CD8-positive, alpha-beta T cell (primary cell): ENCODE measurements at places on chromosomes 2 and 18. TPM values are rescaled to one million over a fixed set of nuclear protein-coding genes. Genes with fewer than 3 reads are reported as not detected.

Gene USP40
- total RNA-seq: 13.1 TPM

DNA sequence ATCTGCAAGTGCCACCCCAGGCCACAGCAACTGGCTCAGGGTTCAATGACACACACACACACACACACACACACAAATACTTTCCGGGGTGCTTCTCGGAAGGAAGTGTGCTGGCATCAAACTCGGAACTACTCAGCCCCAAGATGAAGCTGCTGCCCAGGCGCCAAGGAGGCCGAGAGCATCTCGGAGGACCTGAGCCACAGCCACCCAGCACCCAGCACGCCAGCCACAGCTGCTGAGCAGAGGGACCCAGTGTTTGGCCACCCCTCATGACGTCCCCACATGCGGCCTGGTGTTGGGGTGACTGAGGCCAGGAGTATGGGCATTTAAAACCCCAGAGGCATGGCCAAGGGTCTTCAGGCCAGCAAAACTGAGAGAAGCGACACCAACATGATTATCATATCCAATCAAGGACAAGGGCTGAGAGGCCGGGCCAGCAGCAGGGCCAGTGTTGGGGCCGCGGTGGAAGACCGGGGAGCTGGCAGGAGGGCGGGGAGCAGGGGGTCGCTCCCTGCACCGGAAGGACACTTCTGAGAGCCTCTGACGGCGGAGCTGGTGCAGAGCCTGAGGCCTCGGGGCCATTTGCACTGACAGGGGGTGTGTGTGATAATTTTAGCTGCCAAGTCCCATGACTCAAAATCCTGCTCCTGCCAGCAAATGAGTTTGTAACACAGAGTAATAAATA, 61.8 kb downstream of the BIN1 start:
- DNase-seq: no peak

Gene CDH19
- total RNA-seq: not detected

GRCh38 chr2:160139350-160139749, 60.7 kb downstream of the ITGB6 start:
- no peak for DNase-seq

DNA sequence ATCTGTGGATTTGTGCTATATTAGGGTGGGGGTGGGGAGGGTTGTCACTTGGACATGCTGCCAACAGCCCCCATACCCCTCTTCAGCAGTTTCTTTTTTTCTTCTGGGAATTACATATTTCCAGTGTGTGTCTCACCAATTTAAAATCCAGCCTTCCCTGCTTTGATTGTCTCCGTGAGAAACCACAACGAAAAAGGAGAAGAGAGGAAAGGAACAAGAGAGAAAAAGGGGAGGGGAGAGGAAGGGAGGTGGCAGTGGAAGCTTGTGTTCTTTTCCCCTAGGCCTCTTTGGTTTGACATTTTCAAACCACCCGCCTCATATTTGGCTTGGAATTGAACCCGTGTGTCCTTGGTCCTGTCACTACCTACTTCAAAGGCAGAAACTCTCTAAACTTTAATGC, 860 bp downstream of the CTNNA2 start:
- DNase-seq: no peak

Gene DSEL
- total RNA-seq: 0.53 TPM

Gene IL1A
- total RNA-seq: not detected

- DNase-seq: no peak
Observed at GRCh38 chr18:12639990-12640880, 17.7 kb downstream of the SPIRE1 start.

GRCh38 chr2:218954541-218955300, 4.7 kb upstream of the CDK5R2 start:
- DNase-seq: no peak

DNA sequence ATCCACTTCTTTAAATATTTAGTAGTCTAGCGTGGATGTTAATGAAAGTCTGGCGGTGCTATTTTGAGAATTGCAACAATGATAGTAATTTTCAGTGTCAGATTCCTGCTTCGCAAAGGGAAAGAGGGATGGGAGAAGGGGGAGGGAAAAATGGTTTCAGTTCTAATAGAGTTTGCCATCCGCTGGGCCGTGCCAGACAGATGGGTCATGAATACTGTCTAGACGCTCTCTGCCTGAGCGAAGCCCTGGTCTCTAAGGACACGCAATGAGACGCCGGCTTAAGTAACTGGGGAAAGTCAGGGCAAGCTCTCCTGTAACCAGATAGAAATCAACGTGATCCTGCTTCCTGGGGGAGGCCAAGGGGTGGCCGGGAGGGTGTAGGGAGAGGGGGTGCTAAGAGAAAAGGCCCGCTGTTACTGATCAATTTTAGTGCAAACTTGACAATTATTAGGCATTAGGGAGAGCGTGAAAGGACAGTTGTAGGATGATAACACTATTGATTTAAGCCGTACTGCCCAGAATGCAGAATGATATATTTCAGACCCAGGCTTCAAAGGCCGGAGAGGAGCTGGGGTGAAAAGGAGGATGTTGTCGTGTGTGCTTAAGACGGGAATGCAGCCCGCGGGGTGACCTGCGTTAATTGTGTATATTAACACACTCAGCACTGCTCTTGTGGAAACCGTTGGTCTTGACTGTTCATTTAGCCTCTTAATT, 229.2 kb downstream of the LDLRAD4 start:
- DNase-seq: no peak

DNA sequence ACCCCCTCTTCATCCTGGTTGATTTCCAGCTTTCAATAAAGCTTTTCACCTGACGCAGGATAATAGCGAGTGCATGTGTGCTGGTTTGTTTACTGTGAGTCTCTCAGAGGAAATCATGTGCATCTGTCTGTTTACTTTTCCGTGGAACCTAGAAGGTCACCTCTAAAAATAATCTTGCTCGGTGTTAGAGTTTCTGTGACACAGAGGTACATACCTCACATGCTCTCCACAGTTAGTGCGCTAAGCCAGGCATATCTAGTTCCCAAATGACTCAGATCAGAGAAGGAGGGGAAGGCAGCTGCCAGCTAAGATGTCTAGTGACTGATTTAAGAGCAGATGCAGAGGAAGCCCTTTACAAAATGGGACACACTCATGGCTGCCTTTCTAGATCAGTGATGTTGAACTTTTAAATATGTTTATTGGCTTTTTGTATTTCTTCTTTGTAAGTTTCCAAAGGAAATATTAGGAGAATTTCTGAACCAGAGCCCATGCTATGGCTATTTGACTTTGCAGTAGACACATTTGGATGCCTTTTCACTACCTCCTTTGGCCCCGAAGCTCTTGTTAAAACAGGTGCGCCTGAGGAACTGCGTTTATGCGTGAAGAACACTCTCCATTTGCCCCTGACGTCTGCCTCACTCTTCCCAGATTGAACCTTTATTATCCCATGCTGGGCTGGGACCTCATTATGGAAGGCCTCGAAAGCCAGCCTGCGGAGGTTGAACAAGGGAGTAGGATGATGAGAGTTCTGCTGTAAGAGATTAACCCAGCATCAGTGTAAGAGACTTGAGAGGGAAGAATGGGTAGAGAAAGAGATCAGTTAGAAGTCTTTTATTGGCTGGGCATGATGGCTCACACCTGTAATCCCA, 145.6 kb downstream of the FAM161A start:
- DNase-seq: no peak

- no peak for DNase-seq
Observed at GRCh38 chr2:191285252-191285651, 40.0 kb downstream of the MYO1B start.

Gene YES1
- total RNA-seq: 38.0 TPM

DNA sequence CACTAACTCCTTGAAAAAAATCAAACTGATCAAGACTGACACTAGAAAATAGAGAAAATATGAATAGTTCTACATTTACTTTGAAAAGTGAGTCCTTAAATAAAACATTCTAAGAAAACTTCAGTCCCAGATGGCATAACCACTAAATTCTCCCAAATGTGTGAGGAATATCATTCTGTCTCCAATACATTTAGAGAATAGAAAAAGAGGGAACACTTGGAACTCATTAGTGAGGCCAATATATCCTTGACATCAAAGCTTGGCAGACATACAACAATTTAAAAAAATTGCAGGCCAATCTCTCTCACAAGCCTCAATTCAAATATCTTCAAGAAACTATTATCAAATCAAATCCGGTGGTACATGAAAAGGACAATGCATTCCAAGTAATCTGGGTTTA, 79.3 kb upstream of the TMEM247 start:
- DNase-seq: no peak

- no peak for DNase-seq
Observed at GRCh38 chr2:45192991-45193390, 183.7 kb upstream of the SIX2 start.

DNA sequence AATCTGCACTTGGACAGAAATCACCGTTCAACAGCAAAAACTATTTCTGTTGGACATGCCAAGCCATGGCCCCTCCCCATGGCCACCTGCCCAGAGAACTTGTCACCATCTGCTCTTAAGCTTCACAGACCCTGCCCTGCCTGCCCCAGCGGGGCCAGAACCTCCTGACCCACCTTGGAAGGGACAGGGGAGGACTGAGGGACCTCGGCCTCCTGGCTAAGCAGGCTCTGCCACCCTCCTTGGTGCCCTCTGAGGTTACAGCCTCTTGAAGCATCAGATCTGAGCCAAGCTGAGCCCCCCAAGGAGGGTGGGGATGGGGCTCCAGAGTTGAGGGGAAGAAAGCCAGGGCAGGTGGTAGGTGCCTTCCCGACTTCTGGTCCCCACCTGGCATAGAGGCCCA, 6.5 kb downstream of the TEX261 start:
- no peak for DNase-seq

DNA sequence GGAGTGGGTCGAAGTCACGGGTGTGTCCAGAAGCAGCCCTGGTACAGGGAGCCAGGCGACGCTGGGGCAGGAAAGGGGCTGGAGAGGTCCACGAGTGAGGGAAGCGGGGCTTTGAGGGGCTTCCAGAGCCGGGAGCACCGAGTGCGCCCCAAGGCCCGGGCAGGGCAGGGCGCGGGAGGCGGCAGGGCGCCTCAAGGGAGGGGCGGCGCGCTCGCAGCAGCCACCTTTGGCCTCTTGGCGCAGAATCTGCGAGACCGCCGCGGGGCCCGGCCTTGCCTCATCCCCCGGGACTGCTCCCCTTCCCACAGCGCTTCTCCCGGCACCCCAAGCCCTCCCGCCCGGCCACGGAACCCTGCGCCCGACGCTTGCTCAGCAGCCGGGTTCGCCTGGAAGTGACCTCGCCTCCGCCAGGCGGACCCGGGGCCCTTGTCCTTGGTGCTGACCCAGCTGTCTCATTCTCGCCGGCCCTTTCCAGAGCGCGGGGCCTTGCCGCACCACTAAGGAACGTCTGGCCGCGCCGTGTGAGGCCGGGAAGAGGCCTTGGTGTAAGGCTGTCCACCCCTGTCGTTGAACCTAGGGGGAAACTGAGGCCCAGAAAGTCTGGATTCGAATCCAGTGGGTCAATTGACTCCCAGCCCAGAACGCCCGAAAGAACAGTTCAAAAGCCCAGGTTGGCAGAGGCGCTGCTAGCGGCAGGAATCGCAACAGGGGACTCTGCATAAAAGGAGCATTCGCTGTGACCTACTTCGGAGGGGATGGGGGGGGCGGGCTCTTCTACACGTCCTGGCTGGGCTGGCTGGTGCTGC, 584 bp upstream of the DNER start:
- DNase-seq: no peak

DNA sequence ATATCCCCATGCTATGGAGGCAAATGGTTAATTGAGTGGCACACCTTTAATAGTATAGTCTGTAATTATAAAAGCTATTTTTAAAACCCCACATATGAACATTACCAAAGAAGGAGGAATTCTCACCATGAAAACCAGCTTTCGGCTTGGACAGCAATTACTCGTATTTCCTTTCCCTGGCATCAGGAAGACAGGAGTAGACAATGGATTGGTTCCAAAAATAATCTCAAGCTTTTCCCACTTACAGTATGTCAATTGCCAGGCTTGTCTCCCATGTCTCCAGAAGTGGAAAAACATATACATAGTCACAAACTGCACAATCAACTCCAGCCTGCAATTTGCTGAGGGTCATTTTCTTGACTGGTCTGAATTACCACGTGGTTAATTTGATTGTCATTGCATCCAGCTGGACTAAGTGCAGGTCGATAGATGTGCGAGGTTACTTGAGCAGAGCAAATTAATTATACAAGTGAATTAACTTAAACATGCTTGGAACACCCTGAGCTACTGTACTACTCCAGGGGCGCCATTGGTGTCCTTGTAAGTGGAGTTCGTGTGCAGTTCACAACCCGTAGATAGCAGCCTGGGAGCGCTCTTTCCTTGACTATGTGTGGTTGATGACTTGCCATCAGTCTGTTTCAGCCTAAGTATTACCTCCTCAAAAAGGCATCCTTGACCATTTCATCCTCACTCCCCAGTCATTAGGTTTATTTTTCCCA, 124.3 kb upstream of the PELI1 start:
- no peak for DNase-seq
